Mammary epithelial cell (primary cell): ENCODE measurements at places on chromosomes 6 and 20. TPM values are rescaled to one million over a fixed set of nuclear protein-coding genes. Genes with fewer than 3 reads are reported as not detected.

The OVOL2 gene
- total RNA-seq = 2.0 TPM

The COX4I2 gene
- total RNA-seq = not detected in 2 replicates

The TPD52L1 gene
- 115 and 158 TPM in 2 replicates for total RNA-seq

The PET117 gene
- 13.2 TPM for total RNA-seq

The NKX2-2 gene
- not detected in 2 replicates for total RNA-seq

The SIM1 gene
- not detected in 2 replicates for total RNA-seq

The TP53INP2 gene
- total RNA-seq = 2.5 TPM

The BHLHE23 gene
- not detected in 2 replicates for total RNA-seq
